Activated CD4-positive, alpha-beta T cell treated with anti-CD3 and anti-CD28 coated beads, Interleukin-2, amount 50 U/mL, for 1 hour (primary cell): ENCODE measurements at places on chromosomes 16 and 17.

DNA sequence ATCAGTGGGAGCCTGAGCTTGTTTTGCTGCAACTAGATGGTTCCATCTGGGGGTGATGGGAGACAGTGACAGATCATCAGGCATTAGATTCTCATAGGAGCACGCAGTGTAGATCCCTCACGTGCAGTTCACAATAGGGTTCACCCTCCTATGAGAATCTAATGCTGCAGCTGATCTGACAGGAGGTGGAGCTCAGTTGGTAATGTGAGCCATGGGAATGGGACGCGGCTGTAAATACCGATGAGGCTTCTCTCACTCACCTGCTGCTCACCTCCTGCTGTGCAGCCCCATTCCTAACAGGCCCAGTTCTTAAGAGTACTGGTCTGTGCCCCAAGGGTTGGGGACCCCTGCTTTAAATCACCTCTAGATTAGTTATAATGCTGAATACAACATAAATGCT is 137.5 kb upstream of the PLEKHM1 start:
- no peak for DNase-seq

DNA sequence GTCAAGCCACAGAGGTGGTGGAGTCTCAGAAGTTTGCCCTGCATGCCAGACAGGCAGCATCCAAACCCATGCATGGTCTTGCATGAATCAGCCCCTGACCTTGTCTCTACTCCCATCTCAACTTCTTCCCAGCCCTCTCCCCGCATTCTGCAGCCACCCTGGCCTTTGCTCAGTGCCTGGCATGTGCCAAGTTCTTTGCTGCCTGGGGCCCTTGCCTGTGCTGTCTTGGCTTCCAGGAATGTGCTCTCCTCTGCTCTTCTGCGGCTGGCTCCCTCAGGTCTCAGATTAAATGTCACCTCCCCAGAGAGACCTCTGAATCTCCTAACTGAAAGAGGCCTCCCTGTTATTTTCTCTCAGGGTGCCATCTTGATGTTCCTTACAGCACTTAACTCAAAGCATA is 17.6 kb downstream of the DRC3 start:
- DNase-seq, result no peak

- no peak for DNase-seq
Measured at GRCh38 chr17:81802856-81803643, 900 bp upstream of the GCGR start.

GRCh38 chr17:78676412-78677302 is 99.5 kb upstream of the DNAH17 start:
- DNase-seq, result no peak

DNA sequence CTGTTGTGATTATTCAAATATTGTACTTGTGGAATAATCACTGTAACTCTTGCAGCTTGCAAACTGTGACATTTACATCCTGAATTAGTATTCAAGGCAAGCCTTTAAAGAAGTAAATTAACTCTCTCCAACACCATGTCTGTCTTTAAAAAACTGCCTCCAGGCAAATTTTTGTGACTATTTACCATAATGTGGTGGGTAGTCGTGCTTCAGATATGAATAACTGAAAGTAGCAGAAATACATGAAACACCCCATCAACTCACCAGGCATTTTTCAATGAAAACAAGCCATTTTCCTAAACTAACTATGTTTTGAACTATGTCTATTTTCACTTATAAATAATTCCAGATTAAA is 217.4 kb upstream of the PSMD7 start:
- no peak for DNase-seq
